ENCODE measurements at places on chromosomes 3 and 15.

GRCh38 chr3:181327349-181327748 is 337.8 kb upstream of the DNAJC19 start:
- no peak for DNase-seq

- DNase-seq: no peak
These were observed 160.1 kb upstream of the IL12A start for GRCh38 chr3:159828542-159828943.

GRCh38 chr3:170585008-170585936 is 603 bp downstream of the SLC7A14 start:
- no peak for DNase-seq

DNA sequence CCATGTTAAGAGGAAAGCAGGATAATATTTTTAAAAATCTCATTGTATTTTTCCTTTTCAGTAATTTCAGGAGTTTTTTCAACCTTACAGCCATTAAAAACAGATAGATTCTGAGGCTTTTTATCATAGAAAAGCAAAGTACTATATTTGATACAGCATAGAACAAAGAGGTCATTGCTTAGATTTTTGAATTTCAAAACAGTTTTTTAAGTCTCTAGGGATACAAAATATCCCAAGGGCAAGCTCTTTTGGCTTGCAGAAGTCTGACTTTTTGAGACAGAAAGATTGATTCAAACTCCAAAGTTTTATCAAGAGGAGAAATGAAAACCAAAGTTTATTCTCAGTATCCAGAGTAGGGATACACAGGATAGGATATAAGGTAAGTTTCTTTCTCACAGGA is 49.3 kb upstream of the LEKR1 start:
- no peak for DNase-seq

DNA sequence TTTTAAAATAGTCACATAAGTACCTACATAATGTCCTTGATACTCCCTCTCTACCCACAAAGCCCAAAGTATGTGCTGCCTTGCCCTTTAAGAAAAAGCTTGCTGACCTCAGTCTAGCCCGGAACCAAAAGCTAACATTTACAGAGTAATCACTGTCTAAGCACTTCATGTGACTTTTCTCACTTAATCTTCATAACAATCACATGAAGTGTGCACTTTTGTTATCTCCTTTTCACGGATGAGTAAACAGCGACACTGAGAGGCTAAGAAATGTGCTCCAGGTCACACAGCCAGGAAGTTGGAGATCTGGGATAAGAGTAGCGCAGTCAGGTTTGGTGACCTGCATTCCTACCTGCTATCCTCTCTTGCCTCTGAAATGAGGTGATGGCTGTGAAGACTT is 194.0 kb downstream of the ITPR1 start:
- no peak for DNase-seq

GRCh38 chr3:1774597-1774996 is 324.1 kb upstream of the CNTN4 start:
- DNase-seq: no peak
